ENCODE measurements at places on chromosomes 13 and 19.

DNA sequence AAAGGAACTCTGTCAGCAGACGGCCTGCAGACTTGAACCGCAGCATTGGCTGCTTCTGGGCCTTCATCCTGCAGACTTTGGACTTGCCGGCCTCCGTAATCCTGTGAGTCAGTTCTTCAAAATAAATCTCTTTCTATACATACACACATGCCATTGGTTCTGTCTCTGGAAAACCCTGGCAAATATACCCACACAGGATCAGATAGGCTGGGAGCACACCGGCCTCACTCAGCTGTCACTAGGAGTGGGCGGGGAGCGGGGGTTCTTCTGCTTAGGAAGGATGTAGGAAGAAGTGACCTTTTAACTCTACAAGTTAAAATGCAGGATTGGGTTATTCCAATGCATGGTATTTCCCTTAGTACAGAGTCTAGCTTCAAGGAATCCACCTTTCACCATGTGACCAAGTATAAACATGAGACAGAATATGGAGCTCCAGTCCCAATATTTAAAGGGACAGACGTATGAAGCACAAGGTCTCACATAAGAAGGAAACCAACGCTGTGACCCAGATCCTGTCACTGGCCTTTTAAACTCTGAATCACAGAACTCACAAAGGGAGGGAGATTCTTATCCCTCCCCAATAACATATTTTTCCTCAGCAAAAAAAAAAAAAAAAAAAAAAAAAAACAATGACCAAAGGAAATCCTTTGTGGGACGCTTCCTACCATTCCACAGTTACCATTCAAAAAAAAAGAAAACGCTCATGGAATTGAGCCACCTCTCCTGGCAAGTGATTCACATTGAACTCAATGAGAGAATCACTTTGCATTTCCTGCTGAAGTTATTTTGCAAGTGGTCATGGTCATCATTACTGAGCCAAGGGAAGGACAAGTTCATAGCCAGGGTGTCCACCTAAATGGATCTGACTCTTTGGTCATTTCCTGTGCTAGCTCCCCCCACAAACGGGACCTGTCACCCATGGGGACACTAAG is 352.9 kb downstream of the FOXO1 start:
- no peak for DNase-seq

GRCh38 chr19:41705393-41706174 is 2.8 kb upstream of the CEACAM5 start:
- peak; percentile 55 for DNase-seq

DNA sequence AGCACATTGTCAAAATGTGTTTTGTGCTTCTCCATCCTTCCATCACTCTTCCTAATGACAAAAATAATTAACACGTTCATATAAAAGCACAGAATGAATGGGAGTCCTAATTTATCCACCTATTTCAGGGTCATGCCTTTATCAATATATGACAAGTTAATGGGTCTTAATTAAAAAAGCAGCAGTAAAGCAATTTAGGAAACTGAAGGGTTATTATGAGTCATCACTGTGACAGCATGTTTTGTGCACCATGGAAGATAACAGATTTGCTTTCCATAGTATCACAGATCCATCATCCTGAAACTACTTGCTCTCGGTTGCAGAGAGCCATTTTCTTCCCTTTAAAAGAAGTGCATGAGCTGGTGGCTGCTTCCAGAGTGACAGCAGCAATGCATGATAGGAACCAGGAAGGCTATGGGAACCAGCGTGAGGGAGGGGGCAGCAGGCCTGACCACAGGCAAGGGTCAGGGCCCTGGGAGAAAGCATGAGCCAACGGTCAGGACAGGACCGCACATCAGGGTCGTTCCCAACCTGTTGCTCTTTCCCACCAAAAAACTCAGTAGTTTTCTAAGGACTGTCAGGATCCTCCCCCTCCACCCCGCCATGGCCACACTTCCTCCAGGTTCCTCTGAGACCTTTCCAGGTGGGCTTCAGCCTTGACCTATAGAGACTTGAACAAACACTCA is 784.1 kb downstream of the UQCRFS1 start:
- no peak for DNase-seq

DNA sequence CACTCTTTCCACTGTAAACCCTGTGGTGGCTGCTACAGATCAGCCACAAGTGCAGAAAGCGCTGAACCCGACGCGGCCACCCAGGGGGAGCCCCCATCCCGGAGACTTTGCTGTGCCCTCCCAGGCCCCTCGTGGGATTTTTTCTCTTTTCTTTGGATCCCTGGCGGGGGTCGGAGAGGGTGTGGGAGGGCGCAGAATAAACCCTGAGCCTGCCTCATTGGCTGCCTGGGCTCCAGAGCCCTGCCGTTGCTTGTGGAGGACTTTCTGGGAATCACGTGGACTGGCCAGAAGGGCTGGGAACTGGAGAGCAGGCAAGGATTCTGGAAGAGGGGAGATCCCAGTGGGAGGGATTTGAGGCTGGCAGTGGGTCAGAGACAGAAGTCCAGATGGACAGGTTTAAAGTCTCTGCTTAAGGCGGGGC is 24.9 kb downstream of the GADD45B start:
- no peak for DNase-seq

DNA sequence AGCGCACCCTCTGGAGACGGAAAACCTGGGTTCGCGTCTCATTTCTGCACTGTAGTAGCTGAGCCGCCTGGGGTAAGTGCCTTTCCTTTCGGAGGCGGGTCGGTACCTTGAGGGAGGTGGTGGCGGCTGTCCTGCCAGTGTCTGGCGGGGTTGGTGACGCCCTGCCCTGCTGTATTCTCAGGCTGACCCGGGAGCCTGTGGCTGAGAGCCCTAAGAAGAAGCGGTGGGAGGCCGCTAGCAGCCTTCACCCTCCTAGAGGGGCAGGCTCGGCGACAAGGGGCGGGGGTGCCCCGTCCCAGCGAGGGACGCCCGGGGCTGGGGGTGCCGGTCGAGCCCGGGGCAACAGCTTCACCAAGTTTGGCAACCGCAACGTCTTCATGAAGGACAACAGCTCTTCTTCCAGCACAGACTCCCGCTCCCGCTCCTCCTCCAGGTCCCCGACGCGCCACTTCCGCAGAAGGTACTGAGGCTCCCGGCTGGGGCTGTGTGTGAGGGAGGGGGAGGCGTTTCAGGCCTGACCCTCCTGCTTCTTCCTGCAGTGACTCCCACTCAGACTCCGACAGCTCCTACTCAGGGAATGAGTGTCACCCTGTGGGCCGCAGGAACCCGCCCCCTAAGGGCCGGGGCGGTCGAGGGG is 6.9 kb downstream of the LENG8 start:
- no peak for DNase-seq

DNA sequence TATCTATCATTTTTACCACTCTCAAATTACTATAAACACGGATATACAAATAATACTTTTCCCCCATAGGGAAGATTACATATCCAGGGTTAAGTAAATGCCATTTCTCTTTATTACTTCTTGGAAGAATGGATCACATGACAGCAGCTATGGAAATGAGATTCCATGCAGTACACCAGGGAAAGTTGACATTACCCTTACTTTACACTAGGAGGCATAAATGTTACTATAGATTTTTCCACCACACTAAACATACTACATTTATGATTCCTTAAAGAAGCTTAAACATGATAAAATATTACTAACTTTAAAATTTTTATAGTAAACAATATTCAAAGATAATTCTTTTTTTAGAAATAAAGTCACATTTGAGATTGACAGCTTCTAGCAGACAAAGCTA is 611.4 kb downstream of the PCDH9 start:
- no peak for DNase-seq

DNA sequence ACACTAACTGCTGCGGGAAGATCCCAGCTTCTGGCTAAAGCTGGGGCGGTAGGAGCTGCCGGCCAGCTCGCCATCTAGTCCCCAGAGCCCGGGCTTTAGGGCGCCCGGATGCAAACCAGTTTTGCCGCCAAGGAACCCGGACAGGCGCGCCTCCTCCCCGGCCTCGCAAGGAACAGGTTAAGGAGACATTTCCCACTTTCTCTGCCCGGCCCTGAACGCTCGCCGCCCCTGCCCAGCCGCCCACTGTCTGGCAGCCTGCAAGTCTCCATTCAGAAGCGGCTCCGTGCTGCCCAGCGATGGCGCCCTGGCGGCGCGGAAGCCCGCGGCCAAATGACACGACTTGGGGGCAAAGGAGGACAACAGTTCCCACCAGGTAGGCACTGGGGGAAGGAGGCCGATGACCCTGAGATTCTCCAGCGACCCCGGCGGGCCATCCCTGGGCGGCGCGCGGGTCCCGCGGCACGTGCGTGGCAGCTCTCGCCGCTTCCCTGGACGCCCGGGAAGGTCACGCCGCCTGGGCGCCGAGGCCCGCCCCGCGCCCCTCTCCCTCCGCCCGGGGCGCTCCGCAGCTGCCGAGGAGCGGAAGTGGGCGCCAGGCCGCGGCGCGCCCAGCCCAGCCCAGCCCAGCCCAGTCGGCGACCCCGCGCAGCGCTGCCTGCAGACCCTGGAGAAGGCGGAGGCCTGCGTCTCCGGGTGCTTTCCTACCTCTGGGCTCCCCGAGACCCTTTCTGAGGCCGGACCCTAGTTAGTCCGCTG is 42.2 kb upstream of the HNRNPA1L2 start:
- DNase-seq = no peak

DNA sequence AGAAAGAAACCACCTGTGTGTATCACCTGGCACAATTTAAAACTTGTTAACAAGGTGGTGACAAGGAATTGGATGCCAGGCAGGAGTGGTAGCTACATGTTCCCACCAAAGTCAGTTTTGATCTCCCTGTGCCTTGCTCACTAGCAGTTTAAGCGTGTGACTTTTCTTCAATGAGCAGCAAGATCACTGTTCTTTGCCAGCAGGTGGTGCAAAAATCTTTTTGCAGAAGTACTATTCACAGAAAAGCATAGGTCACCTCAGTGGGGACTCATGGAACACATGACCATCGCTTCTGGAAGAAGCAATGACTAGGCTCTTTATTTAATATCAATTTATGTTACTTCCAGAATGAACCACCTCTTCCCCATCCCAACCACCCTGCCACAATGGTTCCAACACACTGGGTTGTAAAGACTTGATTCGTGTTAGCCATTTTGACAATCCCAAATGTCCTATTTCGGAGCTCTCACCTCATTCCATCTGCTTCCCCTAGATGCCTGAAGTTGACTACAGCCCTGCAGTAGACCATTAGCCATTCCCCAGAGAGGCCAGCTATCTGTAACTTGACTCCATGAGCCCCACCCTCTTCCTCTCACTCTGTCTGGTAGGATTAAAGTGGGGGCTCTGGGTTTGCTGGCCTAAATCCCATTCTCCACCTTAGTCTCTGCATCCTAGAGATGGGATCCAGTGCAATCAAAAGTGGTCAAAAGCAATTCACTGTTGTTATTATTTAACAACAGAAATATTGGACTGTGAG is 59.1 kb upstream of the TNFRSF19 start:
- no peak for DNase-seq

DNA sequence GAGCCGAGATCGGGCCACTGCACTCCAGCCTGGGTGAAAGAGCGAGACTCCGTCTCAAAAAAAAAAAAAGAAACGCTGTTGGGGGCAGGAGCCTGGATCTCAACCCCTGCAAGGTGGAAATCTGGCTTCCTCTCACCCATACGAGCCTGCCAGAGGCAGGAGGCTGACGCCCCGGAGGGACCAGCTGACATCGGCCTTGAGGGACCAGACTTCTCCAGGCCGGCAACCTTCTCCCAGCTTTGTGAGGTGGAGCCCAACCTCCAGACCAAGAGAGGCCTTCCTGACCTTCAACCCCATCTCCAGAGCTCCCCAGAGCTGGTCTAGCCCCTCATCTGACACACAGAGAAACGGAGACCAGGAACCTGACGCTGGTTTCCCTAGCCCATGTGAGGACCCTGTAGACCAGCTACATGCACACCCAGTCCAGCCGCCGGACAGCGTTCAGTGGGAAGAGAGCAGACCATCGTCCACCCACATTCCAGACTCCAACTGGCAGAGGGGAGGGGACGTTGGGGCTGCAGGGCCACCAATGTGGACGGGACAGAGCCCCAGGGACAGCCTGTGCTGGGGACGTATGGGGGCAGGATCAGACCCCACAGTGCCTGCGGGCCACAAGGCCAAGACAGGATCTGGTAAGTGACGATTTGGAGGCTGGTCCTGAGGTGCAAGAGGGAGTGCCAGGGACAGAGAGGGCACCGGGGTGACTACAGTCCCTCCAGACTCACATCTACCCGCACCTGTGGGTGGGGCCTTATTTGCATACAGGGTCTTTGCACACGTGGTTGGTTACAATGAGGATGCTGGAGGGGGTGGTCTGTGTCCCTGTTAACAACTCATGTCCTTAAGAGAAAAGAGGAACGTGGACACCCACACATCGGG is 11.4 kb downstream of the SBNO2 start:
- no peak for DNase-seq

- no peak for DNase-seq
Observed at GRCh38 chr19:46890423-46891170, 29.8 kb downstream of the ARHGAP35 start.
